ENCODE measurements at places on chromosomes 7 and 10. TPM values are rescaled to one million over a fixed set of nuclear protein-coding genes. Genes with fewer than 3 reads are reported as not detected.

CEP55 gene
- 0.35 TPM for total RNA-seq

PDZD7 gene
- total RNA-seq: 1.6 TPM

PTN gene
- 5.4 TPM for total RNA-seq

MYO1G gene
- 21.0 TPM for total RNA-seq

DNA sequence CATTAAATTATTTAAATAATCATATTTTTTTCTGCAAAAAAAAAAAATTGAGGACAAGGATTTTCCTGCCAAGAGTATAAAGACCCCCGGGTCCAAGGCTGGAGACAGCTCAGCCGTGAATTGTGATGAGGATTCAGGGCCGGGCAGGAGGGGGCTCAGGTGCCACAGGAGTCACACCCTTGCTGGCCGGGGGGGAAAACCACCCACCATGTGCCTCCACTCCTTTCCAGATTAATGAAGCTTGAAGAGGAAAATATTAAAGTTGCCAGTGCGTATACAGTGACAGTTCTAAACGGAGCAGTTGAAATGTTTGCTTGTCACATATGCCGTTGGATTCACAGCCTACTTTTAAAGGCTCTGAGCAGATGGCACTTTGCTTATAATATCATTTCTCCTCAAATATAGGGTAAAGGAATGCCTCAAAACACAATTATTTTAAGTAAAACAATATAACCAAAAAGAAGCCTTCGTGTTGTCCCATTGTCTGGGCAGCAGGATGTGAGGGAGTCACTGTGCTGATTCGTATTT lies 49.6 kb downstream of the ADARB2 start:
- DNase-seq: no peak

DNA sequence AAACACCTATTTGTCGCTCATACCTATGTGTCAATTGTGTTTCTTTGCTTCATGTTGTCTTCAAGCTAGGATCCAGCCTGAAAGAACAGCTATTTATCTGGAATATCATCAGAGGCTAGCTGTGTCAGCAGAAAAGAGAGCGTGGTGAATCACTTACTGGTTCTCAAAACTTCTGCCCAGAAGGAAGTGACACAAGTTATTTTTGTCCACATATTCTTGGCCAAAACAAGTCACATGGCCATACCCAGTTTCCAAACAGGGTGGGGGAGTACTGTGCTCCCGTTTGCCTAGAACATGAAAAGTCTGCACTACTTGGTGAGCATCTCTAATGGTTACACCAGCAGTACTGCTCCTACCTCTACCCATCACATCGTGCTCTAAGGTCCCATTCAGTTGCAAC lies 160.9 kb upstream of the CSTF2T start:
- DNase-seq: no peak

- DNase-seq: no peak
Measured at GRCh38 chr10:60082744-60083344, 176.5 kb upstream of the CCDC6 start.

- no peak for DNase-seq
Measured at GRCh38 chr7:37924491-37925041, 4.1 kb downstream of the EPDR1 start.

- DNase-seq: peak; percentile 87
Measured at GRCh38 chr10:133258066-133258817, 18.4 kb downstream of the ADAM8 start.

GRCh38 chr10:100642295-100642994 lies 102.9 kb upstream of the PAX2 start:
- DNase-seq: no peak

DNA sequence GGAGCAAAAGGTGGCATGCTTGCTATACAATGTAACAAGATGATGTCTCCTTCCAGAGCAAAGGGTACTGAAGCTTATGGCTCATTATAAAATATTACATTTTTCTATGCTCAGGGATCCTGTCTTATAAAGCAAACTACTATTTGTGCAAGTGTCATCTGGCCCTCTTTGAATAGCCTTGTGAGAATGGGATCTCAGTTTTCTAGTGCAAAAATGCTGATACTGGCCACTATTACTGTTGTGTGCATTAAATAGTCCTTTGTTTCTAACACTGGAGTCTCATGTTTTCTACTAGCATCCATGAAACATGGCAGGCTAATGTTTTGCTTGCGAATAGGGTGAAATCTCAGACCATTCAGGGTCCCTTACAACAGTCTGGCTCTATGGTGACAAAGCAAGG lies 823.0 kb downstream of the REEP3 start:
- DNase-seq: no peak

GRCh38 chr7:131222171-131222570 lies 105.5 kb upstream of the MKLN1 start:
- DNase-seq: no peak

DNA sequence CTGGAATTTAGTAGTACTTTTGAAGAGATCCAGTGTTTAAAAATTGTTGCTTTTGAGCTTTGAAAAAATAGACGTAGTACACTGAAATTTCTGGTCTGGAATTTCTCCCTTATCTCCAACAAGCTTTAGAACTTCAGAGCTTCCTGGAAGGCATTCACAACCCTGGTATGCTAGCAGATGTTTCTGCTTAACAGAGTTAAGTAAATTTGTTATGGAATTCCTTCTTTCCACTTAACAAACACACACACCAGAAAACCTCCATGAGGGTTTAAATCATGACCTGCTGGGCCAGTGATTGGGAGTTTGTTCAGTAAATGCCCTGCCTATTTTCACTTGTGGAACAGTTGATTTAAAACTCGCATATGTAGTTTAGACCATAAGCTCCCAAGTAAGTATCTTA lies 13.7 kb downstream of the ASB15 start:
- DNase-seq: no peak

Measured in upper lobe of right lung (tissue), 1 donor.